Neuronal stem cell (in vitro differentiated cells): ENCODE measurements at places on chromosomes 7 and 10.
A peak's percentile ranks its signal among the peaks of the same experiment; 100 is the strongest.

DNA sequence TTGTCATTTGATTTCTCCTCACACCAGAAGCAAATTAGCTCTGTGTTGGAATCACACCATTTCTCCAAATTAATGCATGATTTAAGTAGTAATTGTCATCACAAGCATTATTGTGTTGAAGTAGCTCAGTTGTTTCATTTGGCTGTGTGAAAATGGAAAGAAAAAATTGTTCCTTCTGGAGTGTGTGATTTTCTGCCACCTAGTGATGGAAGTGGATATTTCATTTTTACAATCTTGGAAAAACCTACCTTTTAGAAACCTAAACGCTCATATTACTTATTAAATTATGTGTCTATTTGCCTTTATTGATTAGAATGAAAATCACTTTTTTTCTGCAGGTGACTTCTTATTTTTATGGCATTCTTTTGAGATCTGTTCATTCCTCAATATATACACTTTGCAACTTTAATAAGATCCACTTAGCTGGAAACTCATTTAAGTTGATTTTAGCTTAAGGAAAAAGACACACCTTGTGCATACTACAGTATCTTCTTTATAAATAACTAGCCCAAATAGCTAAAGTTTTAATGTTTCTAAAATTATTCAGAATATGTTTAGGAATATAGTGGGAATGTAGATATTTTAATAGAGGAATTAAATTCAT is 50.0 kb downstream of the SRI start:
- H3K4me3 ChIP-seq = no peak overlapping the region
- H3K4me1 ChIP-seq = peaks cover 1% of the 10 kb centered on the region
- no peaks in the 10 kb centered on the region for H3K27me3 ChIP-seq

DNA sequence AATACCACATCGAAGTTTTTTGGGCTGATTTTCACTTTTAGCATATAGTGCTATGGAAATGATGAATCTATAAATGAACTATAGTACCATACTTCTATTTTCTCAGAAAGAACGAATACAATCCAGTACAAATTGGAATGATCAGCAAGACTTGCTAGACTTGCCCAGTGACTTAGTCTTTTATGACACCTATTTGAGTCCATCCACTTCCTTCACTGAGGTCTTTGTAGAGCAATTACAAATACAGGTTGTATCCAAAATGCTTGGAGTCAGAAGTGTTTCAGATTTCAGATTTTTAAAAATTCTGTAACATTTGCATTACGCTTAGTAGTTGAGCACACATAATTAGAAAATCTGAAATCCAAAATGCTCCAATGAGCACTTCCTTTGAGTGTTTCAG is 104.3 kb downstream of the NRBF2 start:
- H3K27me3 ChIP-seq = no peaks in the 10 kb centered on the region
- DNase-seq = no peak
- H3K36me3 ChIP-seq = peaks cover 20% of the 10 kb centered on the region
- no peak overlapping the region for H3K27ac ChIP-seq

DNA sequence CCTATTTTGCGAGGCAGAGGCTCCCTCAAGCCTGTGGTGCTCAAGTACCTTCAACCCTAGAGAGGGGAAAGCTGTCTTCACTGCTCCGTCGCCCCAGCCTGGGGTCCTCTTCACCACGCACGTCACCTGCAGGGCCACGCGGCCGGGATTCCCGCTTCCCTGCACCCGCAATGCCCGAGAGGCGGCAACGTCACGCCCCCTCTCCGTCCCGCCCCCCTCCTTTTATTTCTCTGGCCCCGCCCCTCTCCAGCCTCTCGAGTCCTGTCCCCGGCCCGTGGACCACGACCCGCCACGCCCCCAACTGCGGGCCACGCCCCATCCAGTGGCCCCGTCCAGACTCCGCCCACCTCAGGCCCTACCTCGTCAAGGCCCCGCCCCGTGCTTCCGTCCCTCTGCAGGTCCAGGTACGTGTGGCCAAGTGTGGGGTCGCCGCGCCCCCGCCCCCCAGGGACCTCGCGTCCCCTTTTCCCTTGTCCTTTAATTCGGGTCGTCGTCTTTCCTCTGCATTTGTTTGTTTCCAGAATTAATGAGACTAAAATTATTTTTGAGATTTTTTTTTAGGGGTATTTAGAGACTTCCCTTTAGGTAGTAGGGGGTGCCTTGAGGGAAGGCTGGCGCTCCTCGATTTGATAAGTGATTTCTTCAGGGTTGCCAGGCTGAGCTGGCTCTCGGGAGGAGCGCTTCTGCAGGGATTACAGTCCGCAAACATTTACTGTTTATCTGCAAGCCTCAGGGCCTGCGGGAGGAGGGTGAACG is 69.8 kb upstream of the BAIAP2L1 start:
- H3K27ac ChIP-seq = no peak overlapping the region
- no peaks in the 10 kb centered on the region for H3K27me3 ChIP-seq
- peaks cover 2% of the 10 kb centered on the region for H3K4me1 ChIP-seq
- peak; percentile 57 for DNase-seq
- H3K4me3 ChIP-seq = no peak overlapping the region
- no peaks in the 10 kb centered on the region for H3K36me3 ChIP-seq

GRCh38 chr7:77388055-77388641 is 28.0 kb downstream of the GSAP start:
- no peak for DNase-seq
- H3K4me1 ChIP-seq = peaks cover 4% of the 10 kb centered on the region
- H3K27ac ChIP-seq = no peak overlapping the region
- no peak overlapping the region for H3K4me3 ChIP-seq
- no peaks in the 10 kb centered on the region for H3K27me3 ChIP-seq

- no peaks in the 10 kb centered on the region for H3K4me1 ChIP-seq
- DNase-seq = no peak
- H3K36me3 ChIP-seq = no peaks in the 10 kb centered on the region
- H3K4me3 ChIP-seq = no peak overlapping the region
These were observed 199.9 kb upstream of the DPP6 start for GRCh38 chr7:153852261-153852660.

DNA sequence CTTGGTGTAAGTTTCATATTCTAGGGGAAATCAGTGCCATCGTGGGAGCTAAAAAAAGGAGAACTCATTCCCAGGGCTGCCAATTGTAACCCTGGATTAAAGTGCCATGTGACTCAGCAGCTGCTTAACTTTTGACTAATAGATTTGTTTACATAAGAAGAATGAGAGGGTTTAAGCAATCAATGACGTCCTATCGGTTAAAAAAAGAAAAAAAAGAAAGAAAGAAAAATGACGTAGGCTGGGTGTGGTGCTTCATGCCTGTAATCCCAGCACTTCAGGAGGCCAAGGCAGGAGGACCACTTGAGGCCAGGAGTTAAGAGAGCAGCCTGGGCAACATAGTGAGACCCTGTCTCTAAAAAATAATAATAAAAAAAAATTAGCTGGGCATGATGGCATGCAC is 116.2 kb upstream of the AFAP1L2 start:
- H3K27me3 ChIP-seq = no peaks in the 10 kb centered on the region
- no peak overlapping the region for H3K27ac ChIP-seq
- H3K4me3 ChIP-seq = no peak overlapping the region

GRCh38 chr10:109740436-109740835 is 182.9 kb downstream of the XPNPEP1 start:
- H3K4me1 ChIP-seq = no peaks in the 10 kb centered on the region
- no peak overlapping the region for H3K27ac ChIP-seq
- no peak overlapping the region for H3K4me3 ChIP-seq

GRCh38 chr7:135428879-135429278 is 81.0 kb downstream of the CNOT4 start:
- peaks cover 2% of the 10 kb centered on the region for H3K4me1 ChIP-seq
- H3K4me3 ChIP-seq = no peak overlapping the region
- H3K27me3 ChIP-seq = no peaks in the 10 kb centered on the region
- no peak overlapping the region for H3K27ac ChIP-seq

DNA sequence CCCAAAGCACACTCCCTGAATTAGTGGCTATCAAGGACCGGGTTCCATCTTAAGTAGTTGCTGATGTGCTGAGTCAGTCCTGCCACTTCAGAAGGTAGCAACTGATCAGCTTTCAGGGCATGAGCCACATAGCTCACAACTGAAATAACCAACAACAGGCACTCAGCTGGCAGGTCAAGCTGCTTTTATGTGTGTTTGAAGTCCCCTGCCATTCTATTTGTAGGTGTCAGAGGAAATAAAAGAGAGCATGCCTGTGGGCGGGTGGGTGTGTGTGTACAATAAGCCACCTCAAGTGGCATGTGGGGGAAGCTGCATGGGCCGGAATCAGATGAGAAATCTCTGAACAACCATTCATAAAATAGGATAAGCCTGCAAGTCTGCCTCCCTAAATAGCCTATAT is 114.3 kb upstream of the YAE1 start:
- H3K4me1 ChIP-seq = peaks cover 3% of the 10 kb centered on the region
- no peak overlapping the region for H3K4me3 ChIP-seq
- H3K36me3 ChIP-seq = no peaks in the 10 kb centered on the region
- H3K27me3 ChIP-seq = no peaks in the 10 kb centered on the region
- no peak for DNase-seq
